ENCODE measurements at places on chromosomes 1 and 21. TPM values are rescaled to one million over a fixed set of nuclear protein-coding genes. Genes with fewer than 3 reads are reported as not detected.

HSD11B1 gene
- total RNA-seq, result 1.6 TPM

C2CD4D gene
- not detected for total RNA-seq

- DNase-seq, result no peak
Measured at GRCh38 chr1:12518931-12519692, 98.9 kb downstream of the DHRS3 start.

DNA sequence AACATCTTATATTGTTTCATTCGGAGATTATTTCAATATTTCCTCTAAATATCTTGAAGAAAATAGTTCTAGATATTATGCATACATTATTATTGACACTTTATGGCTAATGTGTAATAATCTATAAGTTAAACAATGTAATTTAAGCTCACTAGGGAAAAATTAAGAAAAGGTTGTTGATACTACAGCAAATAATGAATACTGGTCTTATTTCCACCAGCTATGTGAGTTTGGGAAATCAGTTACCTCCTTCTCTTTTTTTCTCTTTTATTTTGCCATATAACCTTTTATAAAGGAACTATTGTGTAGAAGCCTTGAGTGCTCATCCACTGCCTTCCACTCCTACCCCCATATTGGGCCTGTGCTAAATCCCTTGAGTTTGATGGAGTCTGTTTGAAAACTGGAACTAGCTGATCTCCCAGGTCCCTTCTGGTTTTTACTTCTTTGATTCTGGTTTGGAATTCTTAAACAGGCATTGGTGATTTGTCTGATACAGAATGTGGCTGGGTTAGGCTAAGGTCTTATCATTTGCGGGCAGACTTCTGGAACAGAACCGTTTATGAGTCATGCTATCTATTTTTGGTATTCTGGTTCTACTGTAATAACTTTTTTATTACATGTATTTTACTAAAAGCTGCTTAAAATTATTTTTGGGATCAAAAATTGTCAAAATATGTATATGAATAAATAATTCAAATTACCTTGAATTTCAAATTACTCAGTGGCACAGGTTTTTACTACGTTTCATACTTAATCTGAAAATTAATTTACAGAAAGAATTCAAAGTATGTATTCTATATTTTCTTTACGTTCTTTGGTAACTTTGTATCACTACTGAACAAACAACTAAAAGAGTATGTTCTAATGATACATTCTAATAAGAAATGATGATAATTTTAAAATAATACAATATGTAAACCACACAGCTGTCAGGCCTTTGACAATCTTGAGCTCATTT lies 5.0 kb upstream of the CDC14A start:
- DNase-seq, result no peak

DNA sequence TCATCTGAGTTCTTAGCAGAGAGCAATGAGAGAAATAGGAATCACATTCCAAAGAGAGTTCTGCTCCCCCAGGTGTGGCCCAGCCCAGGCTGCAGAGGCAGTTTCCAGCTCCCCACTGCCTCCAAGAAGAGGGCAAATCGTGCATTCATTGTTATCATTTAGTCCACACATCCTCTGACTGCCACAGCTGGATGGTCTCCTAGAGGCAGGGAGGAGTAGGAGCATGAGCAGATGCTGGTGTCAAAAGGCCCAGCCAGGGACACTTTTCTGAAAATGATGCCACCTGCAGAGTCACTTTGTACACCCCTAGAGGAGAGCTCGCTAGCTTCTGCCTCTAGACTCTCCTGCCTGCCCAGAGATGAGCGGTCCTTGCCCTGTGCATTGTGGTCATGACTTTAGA lies 33.6 kb upstream of the GNPAT start:
- no peak for DNase-seq

DNA sequence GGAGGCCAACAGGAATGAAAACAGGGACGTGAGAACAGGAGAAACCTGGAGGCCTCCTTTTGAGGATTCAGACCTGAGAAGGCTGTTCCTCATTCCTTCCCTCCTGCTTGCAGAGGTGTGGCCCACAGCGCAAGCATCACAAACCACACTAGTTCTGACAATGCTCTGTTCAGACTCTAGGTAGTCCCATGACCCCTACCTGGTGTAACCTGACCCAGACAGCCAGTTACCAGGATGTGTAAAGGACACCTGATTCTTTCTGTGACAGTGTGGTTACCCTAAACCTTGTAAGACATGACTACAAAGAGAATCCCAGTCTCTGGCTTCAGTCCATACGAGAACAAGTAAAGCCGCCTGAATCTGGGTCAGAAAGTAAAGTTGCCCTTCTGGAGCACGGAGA lies 3.2 kb downstream of the MECR start:
- DNase-seq, result no peak
